ENCODE measurements at places on chromosomes 1 and 21.
A peak's percentile ranks its signal among the peaks of the same experiment; 100 is the strongest.

- no peak for DNase-seq
Observed at GRCh38 chr1:85577419-85578320, 2.9 kb upstream of the CCN1 start.

DNA sequence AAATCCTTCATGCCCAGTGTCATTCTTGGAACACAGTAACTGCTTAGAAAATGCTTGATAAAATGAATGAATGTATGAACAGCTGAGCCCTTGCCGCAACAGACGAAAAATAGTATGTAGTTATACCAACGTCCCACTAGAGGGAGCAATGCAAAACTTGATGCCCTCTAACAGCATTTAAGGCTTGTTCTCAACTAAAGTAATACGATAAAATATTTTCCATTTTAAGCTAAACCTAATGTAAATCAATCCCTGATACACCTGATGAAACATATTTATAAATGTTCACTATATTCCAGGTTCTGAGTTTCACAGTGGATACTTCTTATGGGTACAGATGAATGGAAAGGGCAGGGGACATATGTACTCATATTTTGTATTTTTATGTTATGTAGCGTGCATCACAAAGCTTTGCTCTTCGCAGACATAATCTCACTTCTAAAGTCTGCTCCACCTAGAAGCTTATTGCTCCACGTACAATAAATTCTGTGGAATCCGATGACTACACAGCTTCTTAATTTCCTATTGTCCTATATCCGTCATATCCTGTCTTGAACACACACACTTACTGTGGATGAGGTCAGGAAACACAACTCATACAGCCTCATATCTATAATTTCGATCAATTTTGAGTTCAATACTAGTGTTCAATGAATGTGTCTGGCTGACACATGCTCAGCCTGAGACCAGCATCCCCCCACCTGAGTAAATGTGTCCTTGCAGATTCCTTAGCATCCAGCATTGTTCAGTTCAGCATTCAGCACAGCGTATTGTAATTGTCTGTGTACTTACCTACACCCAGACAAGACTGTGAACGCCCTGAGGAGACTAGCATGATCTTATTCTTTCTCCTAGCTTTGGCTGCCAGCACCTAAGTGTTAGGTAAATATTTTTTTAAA, 4.4 kb upstream of the UTP25 start:
- DNase-seq = peak; percentile 34

DNA sequence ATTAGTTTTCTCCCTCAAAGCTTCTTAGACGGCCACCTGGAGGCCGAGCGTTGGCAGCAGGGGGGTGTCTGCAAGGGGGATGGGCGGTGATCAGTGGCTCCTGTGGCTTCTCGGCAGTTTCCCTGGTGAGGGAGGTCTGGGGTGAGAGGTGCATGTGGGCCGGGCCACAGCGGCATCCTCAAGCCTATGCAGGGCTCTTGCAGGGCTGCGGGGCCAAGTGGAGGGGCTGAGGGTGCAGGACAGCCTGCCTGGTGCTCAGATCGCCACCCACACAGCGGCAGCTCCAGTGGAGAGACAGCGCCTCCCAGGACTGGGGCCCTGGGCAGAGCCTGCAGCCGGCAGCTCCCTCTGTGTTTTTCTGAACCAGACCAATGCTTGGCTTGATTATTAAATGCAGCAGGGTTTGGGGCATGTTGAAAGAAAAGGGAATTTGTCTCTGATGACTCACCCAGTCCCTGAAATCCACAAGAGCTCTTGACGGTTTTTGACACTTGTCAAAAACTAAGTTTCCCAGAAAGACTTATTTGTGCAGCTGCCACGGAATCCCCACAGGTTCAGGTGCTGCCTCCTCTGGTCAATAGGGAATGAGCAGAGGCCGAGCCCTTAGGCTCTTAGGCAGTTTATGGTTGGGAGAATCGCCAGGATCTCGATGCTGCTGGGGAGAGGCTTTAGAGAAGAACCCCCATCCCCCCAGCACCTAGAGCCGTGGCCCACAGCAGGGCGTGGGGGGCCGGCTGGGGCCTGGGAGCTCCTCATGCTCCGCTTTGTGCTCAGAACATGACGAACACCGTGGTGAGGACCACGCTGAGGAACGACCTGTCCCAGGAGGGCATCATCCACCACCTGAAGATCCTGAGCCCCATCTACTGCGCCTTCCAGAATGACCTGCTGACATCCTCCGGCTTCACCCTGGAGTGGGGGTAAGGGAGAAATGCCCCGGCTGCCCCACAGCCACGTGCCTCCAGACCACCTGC, 54.7 kb downstream of the UMODL1 start:
- DNase-seq = peak; percentile 44

GRCh38 chr1:20061866-20062265, 8.1 kb upstream of the PLA2G5 start:
- peak; percentile 57 for DNase-seq

GRCh38 chr1:8913457-8913856, 32.2 kb upstream of the CA6 start:
- DNase-seq = no peak

DNA sequence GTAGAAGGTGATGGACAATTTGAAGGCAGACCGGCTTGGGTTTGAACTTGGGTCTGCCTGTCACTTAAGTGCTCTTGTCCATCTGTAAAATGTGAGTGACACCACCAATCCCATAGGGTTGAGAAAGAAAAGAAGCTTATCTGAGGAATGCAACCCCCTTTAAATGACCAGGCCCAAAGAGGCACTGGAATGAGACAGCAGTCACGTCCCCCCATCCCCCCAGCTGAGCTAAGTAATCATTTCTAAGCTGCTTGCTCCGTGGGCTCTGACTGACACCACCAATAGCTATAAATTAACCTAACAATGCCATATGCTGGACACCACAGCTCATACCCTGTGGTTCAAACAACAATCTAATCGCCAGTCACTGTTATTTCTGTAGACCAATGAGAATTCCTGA, 15.1 kb downstream of the LCA5L start:
- DNase-seq = no peak

- no peak for DNase-seq
Observed at GRCh38 chr1:152871731-152872126, 6.4 kb upstream of the SMCP start.

DNA sequence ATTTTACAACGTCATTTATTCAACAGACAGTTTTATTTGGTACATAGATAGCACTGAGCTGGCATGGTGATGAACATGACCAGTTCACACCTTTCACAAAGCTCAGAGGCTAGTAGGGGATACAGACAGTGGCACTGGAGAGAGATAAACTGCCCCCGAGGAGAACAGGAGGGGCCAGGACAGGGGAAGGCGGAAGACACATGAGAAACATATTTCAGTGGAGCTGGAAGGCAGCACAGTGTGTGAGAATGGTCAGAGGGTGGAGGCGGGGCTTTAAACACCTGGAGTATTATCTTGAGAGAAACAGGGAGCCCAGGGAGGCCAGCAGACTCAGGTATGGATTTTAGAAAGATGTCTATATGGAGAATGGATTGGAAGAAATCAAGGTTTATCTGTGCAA, 49.5 kb downstream of the CHML start:
- DNase-seq = no peak

GRCh38 chr1:2384941-2385481, 6.3 kb downstream of the MORN1 start:
- DNase-seq = no peak

DNA sequence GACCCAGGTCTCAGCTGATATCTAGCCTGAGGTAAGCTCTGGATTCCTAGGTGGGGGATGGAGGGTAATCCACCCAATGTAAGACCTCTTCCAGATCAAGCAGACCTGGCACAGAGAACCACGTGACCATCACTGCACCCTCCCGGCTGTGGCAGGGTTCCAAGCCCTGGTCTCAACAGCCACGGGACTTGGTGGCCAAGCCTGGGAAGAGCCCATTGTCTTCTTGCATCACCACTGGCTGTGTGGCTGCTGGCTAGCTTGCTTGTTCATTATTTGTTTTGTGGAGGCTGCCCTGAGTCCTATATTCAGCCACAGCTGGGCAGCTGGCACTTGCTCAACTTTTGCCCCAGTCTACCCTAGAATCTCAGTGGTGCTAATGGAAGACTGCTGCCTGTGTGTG, 24.1 kb upstream of the NFASC start:
- no peak for DNase-seq

GRCh38 chr1:174258148-174258550, 98.8 kb downstream of the RABGAP1L start:
- peak; percentile 51 for DNase-seq

DNA sequence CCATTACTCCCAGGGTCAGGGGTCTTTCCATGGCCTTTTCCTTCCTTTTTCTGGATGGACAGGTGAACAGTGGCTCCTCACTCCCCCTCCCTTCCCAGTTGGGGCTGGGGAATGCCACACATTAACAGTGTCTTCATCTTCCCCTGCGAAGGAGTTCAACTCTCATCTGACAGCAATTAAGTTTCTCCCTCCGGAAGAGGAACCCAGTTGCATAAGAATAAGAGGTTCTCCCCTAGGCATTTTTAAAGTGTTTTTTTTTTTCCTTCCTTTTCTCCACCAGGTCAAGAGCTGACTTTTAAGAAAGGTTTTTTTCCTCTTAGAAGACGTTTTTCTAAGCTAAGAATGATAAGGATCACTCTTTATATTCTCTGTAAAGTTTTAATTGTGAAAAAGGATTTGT, 42.3 kb upstream of the FASLG start:
- DNase-seq = peak; percentile 34

GRCh38 chr1:61221642-61222041, 139.3 kb downstream of the NFIA start:
- DNase-seq = peak; percentile 10

DNA sequence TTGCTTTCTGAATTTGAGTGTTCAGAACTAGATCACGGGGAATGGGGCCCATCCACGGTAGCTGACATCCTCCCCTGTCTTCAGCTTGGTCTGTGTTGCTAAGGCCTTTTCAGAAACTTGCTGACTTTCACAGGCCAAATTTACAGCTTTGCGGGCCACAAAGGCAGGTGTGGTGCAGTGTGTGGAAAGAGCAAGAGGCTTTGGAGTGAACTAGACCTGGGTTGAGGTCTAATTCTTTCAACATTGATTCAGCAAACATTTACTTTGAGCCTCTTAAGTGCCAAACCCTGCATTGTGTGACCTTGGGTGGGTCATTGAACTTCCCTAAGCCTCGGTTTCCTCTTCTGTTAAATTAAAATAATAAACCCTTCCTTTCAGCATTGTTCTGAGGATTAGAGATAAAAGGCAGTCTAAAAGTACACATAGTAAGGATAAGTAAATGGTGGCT, 24.3 kb downstream of the STPG1 start:
- DNase-seq = no peak

- DNase-seq = no peak
Observed at GRCh38 chr1:67761091-67761490, 72.2 kb downstream of the GNG12 start.

All from inflammatory macrophage treated with lipopolysaccharide for 4 hours (primary cell).